Psoas muscle (tissue), 8 donors: ENCODE measurements at places on chromosomes 5 and 9. TPM values are rescaled to one million over a fixed set of nuclear protein-coding genes. Genes with fewer than 3 reads are reported as not detected.
A peak's percentile ranks its signal among the peaks of the same experiment; 100 is the strongest.

DNA sequence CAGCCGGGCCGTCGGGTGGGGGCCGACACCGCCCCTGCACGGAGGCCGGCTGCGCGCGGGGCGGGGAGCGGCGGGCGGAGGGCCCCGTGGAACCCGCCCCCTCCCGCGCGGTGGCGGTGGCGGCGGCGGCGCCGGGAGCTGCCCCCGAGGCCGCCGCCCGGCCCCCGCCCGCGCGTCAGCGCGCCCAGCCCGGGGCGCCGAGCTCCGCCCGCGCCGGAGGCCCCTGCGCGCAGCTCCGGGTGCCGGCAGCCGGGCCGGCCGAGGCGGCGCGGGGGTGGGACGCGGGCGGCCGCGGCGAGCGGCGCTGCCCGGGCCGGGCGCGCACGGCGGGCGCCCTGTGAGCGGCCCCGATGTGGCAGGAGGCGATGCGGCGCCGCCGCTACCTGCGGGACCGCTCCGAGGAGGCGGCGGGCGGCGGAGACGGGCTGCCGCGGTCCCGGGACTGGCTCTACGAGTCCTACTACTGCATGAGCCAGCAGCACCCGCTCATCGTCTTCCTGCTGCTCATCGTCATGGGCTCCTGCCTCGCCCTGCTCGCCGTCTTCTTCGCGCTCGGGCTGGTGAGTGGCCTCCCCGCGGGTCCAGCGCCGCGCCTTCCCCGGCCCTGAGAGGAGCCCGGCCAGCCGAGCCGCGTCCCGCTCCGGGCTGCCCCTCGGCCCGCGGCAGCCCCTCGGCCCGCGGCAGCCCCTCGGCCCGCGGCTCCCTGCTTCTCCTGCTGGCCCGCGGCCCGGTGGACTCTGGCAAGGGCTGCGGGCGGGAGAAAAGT is at the start of gene ADCY2:
ADCY2 (plus strand) TSS at position 192 of the 766 bp plus-strand sequence; CDS start at position 351, 159 bp downstream.
- H3K36me3 ChIP-seq: no peaks in the 10 kb centered on the region

DNA sequence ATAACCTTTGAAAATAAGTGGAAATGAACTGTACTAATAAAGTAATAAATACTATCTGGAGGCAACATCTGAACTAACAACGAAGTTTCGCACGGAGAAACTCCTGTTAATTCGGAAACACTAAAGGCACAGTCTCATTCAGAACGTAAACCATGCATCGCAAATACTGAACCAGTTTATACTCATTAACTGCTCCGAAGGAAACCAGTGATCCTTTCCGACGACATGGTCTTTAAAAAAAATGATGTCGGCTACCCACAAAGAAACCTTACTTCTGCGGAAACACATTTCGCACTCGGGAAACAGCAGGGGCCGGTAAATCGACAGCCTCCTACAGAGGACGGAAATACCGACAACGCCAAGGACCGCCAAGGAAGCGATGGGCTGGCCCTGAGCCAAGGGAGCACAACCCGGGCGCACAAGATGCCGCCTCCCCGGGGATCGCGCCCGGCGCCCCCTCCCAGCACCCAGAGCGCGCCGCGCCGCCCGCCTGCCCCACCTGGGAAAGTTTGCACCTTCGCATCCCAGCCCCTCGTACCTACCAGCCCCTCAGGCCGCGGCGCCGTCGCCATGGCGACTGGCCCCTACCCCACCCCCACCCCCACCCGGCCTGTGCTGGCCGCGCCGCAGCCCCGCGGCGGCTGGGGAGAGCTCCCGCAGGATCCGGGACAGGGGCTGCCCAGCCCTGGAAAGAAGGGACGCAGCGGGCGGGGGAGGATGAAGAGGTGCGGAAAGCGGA is 732 bp downstream of the PRKAA1 start:
- H3K4me3 ChIP-seq: peak overlapping the region; percentile 89
- no peaks in the 10 kb centered on the region for H3K36me3 ChIP-seq
- DNase-seq: peak; percentile 78
- H3K27me3 ChIP-seq: no peaks in the 10 kb centered on the region
- peak overlapping the region; percentile 79 for H3K27ac ChIP-seq

DNA sequence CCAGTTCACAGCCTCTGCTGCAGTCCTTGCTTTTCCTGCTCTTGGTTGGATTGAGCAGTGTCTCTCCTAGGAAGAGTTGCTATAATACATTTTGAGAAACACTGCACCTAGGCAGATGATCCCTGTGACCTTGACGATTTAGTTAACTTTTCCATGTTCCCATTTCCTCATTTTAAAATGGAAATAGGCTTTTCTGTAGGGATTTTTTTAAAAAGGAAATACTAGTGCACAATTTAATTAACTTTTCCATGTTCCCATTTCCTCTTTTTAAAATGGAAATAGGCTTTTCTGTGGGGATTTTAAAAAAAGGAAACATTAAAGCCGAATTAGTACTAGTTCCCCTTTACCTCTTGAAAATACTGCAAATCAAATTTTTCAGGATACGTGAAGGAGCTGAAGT is 4.7 kb downstream of the ATP6V0E1 start:
- H3K36me3 ChIP-seq: peaks cover 46% of the 10 kb centered on the region
- H3K4me3 ChIP-seq: no peak overlapping the region
- H3K27ac ChIP-seq: no peak overlapping the region
- DNase-seq: no peak
- no peaks in the 10 kb centered on the region for H3K27me3 ChIP-seq

SMIM32 gene
- 0.36 TPM for total RNA-seq

TERT gene
- not detected for total RNA-seq

- H3K4me1 ChIP-seq: peaks cover 31% of the 10 kb centered on the region
- no peak overlapping the region for H3K27ac ChIP-seq
- no peaks in the 10 kb centered on the region for H3K27me3 ChIP-seq
- no peak overlapping the region for H3K4me3 ChIP-seq
Measured at GRCh38 chr9:34121996-34122395, 4.5 kb downstream of the DCAF12 start.

MELK gene
- 0.42 TPM for total RNA-seq
